ENCODE measurements at places on chromosomes 3 and 15. TPM values are rescaled to one million over a fixed set of nuclear protein-coding genes. Genes with fewer than 3 reads are reported as not detected.

GRCh38 chr3:188212308-188212969, 58.5 kb downstream of the LPP start:
- no peaks in the 10 kb centered on the region for H3K27me3 ChIP-seq
- H3K36me3 ChIP-seq, result peaks cover 16% of the 10 kb centered on the region
- peak overlapping the region; percentile 43 for H3K4me3 ChIP-seq
- H3K27ac ChIP-seq, result peak overlapping the region; percentile 100
- DNase-seq, result peak; percentile 89

LRRC34 gene
- polyA plus RNA-seq, result 0.60 TPM

AGBL1 gene
- polyA plus RNA-seq, result not detected

CPNE9 gene
- not detected for polyA plus RNA-seq

DNA sequence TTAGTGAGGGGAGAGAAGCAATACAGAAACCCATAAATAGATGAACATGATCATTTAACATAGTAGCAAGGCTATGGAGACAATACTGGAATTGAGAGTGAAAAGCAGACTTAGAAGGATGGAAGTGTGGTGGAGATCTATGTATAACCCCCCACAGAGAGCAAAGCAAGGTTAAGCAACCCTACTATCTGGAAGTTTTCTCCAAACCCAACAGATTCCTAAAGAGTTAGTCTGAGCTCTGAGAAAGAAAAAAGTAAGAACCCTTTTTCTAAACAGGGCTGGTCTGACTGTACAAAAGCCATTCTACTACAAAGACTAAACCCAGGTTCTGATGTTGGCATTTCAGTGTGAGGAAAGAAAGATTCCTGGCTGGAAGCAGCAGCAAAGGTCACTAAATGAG, 153.2 kb downstream of the WNT5A start:
- H3K4me1 ChIP-seq, result peaks cover 23% of the 10 kb centered on the region
- no peak overlapping the region for H3K4me3 ChIP-seq
- no peaks in the 10 kb centered on the region for H3K36me3 ChIP-seq
- H3K27me3 ChIP-seq, result no peaks in the 10 kb centered on the region

RPP14 gene
- polyA plus RNA-seq, result 6.5 TPM

EBLN2 gene
- polyA plus RNA-seq, result 2.5 TPM

CCR3 gene
- polyA plus RNA-seq, result not detected

ABCF3 gene
- polyA plus RNA-seq, result 59.2 TPM

DNA sequence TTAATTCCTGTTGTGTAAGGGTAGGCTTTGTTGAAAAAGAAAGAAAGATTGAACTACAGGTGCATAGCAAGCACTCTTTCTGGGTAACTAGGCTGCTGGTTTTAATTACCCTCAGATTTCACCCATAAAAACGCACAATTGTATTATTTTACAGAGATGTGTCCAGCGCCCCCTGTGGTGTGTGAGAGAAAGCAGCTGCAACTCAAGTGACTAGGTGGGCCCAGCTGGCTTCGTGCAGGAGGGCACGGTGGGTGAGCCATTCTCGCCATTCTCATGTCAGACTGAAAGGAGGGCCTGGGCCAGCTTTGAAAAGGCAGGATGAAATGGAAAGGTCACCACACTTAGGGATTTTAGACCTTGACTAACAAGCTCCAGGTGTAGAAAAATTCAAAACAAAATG, 122.6 kb downstream of the LRIG1 start:
- H3K4me1 ChIP-seq, result peaks cover 3% of the 10 kb centered on the region
- peak; percentile 26 for DNase-seq
- no peak overlapping the region for H3K27ac ChIP-seq
- H3K27me3 ChIP-seq, result no peaks in the 10 kb centered on the region

DNA sequence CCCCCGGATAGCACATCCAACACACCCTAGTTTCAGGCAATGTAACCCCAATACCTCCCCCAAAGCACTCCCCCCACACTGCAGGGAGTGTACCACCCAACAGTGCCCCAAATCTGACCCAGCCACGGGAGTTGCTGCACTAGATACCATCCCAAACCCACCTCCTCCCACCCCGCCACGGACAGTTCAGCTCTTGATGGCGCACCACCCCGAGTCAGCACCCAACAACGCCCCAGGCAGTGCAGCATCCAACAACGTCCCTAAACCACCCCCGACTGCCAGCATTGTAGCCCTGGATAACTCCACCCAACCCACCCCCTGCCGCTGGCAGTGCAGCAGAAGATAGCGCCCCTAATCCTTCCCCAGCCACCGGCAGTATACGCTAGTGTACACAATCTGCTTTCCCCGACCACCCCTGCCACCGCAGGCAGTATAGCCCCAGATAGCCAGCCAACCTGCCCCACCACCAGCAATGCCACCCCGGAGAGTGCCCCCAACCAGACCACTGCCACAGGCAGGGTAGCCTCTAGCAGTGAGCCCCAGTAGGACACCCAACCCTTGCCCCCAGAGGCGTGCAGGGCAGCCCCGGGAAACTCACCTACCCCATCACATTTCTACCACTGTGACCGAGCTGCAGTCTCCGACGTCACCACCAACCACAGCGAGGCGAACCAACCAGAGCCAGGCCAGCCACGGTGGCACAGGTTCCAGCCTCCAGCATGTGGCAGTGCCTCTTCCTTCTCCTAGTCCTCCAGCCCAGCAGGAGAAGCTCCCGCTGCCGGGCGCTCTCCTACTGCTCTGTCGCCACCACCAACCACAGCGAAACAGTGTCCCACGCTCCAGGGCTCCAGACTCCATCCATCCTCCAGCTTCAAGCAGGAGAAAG, 178.1 kb downstream of the POTEB3 start:
- no peak for DNase-seq
- H3K4me1 ChIP-seq, result no peaks in the 10 kb centered on the region
- H3K4me3 ChIP-seq, result no peak overlapping the region
- no peaks in the 10 kb centered on the region for H3K36me3 ChIP-seq

ACAD11 gene
- 16.0 TPM for polyA plus RNA-seq

GRCh38 chr3:72829701-72830100, 18.5 kb downstream of the SHQ1 start:
- H3K27me3 ChIP-seq, result no peaks in the 10 kb centered on the region
- H3K27ac ChIP-seq, result no peak overlapping the region
- DNase-seq, result peak; percentile 40
- H3K36me3 ChIP-seq, result peaks cover 2% of the 10 kb centered on the region
- H3K4me3 ChIP-seq, result no peak overlapping the region
- H3K4me1 ChIP-seq, result no peaks in the 10 kb centered on the region

DNA sequence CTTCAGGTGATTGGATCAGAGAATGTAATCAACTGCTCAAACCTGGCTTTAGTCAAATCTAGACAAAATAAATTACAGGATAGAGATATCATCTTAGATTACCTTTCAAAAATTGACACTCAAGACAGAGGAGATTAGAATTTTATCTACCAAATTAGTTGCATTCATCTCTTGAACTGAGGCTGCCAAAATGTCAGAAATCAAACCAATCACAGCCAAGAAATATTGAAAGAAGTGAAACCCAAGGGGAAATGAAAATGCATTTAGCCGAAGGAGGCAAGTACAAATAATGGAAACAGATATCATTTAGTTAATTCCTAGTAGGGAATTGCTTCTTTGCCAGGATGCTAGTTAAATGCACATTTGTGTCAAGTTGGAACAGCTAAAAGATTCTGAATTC, 261.1 kb upstream of the PDZRN3 start:
- no peak for DNase-seq
- no peaks in the 10 kb centered on the region for H3K4me1 ChIP-seq
- no peaks in the 10 kb centered on the region for H3K36me3 ChIP-seq
- no peak overlapping the region for H3K4me3 ChIP-seq
- peaks cover 3% of the 10 kb centered on the region for H3K27me3 ChIP-seq

GRCh38 chr3:17707813-17708543, 34.5 kb downstream of the TBC1D5 start:
- peak; percentile 55 for DNase-seq
- H3K27ac ChIP-seq, result no peak overlapping the region
- no peaks in the 10 kb centered on the region for H3K36me3 ChIP-seq
- H3K27me3 ChIP-seq, result no peaks in the 10 kb centered on the region
- no peaks in the 10 kb centered on the region for H3K4me1 ChIP-seq

- peaks cover 3% of the 10 kb centered on the region for H3K4me1 ChIP-seq
- H3K4me3 ChIP-seq, result no peak overlapping the region
- H3K27ac ChIP-seq, result no peak overlapping the region
- H3K27me3 ChIP-seq, result no peaks in the 10 kb centered on the region
Observed at GRCh38 chr15:38525489-38525888, 39.1 kb downstream of the RASGRP1 start.

SENP8 gene
- 1.6 TPM for polyA plus RNA-seq

DNA sequence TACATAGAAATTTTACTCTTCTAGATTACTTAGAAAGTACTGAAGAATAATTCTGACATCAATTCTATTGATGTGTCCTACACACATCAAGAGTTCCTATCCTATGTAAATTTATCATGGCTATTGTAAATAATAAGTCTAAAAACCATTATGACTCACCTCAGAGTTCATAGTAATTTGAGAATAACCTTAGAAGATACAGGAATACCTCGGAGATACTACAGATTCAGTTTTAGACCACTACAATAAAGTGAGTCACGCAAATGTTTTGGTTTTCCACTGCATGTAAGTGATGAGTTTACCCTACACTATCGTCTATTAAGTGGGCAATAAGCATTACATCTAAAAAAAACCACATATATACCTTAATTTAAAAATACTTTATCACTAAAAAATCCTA, 74.8 kb downstream of the NR1I2 start:
- no peaks in the 10 kb centered on the region for H3K4me1 ChIP-seq
- H3K4me3 ChIP-seq, result no peak overlapping the region
- no peaks in the 10 kb centered on the region for H3K27me3 ChIP-seq
- DNase-seq, result peak; percentile 37
- H3K27ac ChIP-seq, result no peak overlapping the region
